ENCODE measurements at places on chromosomes 4 and X.

DNA sequence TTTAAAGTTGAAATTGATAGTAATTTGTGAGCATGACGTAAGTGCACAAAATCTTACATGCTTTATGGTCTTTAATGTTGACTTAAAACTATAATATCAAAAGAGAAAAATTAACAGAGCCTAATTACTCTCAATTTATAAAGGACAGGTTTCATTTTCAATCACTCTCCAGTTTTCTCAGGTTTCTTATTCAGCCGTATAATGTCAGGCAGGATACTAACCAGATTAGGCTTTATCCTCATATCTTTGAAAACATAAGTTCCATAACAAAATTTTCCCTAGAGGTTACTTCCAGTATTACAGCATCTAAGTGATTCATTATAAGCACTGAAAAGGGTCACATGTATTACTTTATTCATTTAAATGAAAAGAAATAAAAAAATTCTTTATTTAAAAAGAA, 492.1 kb downstream of the PACRGL start:
- DNase-seq, result no peak

GRCh38 chr4:1451752-1452122, 45.5 kb upstream of the NKX1-1 start:
- DNase-seq, result no peak

- DNase-seq, result no peak
Measured at GRCh38 chr4:165909947-165910346, 36.9 kb downstream of the TLL1 start.

DNA sequence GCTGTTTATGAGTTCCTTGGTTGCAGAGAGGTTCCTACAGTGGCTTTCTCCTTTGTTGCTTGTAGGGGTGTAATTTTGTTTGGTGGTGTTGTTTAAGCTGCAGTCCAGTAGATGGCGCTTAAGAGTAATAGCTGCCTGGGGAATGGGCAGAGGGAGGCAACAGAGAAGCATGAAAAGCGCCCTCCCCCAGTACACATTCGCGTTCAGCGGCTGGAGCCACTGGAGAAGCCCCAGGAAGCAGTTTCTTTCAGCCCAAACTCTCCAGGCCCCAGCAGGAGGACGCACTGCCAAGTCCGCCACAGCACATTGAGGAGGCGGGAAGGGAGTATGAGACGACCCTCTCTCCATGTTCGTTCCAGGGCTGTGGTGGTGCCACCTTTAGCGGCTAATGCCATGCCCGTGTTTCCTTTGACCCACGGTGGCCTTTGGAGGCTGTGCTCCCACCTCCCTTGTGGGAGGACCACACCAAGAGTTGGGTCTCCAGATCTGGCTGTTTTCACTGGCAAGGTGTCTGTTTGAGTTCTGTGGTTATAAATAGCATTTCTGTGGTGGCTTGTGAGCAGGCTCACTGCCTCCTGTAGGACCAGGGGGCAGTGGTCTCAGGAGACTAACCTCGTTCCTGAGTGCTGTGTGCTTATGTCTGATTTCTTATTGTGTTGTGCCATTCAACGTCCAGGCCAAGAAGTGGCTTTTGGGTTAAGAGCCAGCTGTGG, 252.3 kb downstream of the ARHGAP10 start:
- DNase-seq, result no peak

DNA sequence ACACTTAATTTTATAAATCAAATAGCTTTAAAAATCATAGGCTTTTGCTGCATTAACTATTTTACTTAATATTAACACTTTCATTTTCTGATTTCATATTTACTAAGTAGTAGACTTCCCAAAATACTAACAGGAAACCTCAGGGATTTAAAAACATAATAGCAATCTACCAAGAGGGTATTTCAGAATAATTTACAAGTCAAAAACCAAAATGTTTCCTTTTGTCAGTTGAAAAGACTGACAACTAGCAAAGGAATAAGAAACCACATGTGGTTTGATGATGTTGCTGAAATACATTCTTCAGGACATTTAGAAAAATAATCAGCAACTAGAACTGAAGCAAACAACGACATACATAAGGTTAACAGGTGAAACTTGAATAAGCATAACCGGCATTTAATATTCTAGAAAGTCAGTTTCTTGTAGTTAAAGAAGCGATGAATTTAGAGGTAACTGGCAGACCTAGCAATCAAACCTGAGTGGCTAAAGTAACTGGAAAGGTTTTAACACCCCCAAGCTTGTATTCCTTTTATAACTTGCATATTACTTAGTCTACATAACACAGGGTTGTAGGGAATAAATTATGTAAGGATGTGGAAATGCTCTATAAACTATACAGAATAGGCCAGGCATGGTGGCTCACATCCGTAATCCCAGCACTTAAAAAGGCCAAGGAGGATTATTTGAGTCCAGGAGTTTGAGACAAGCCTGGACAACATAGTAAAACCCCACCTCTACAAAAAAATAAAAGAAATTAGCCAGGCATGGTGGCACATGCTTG, 40.0 kb downstream of the DHX15 start:
- no peak for DNase-seq

- no peak for DNase-seq
Measured at GRCh38 chr4:154076921-154077320, 288.0 kb upstream of the SFRP2 start.

DNA sequence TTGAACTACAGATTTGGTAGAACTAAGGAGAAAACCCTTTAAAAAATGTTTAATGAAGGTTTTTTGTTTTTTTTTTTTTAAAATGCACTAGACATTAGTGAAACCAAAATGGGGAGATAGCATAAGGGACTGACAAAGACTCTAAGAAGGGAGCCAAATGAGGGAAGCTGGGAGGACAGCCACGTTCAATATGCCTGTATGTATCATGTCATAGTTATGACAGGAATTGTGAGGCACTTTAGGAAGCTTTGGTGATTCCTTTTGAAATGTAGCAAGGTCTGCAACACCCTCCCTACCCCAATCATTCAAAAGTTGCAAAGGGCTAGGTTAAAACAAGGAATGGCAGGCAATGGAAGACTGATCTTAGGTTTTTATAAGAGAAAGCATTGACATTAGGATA, 526.0 kb downstream of the TLL1 start:
- DNase-seq, result no peak

DNA sequence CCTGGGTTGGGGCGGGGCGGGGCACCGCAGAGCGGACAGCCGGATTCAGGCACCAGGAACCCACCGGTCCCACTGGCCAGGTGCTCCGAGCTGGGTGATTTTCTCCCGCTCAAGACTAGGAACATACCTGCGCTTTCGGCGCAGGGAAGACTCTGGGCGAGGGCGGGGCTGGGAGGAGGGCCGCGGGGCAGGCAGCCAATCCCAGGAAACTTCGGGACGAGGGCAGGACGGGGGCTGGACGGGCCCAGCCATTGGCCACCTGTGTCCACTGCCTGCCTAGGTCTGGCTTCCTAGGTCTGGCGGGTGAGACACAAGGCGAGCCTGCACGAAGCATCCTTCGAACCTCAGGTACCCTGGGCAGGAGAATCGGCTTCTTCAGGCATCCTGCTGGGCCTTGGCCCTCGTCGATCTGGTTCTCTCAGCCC, 274 bp upstream of the ERVMER34-1 start:
- peak; percentile 2 for DNase-seq

DNA sequence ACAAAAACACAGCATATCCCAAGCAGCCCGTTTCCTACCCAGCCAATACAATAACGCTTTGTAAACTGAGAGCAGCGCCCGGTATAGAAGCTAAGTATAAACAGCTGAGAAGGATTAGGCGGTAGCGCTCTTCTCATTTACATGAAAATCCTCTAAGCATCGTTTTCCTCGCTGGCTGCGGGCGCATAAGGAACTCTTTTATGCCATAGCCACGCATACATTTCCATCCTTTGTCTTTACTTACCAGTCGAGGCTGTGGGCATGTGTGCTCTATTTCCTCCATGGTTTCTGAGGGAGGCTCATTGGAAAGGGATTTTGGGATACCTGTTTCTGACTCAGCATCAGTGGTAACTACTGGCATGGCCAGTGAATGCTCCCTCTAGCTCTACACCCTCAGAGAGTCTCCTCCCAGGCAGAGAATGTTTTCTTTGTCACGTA, 383 bp downstream of the PCYT1B start:
- no peak for DNase-seq

- no peak for DNase-seq
Measured at GRCh38 chr4:4535590-4535989, 6.3 kb downstream of the STX18 start.

- peak; percentile 73 for DNase-seq
Measured at GRCh38 chr4:52659001-52659721, at the start of gene USP46. TSS of gene USP46 (minus strand) at chr4:52659301. CDS start at chr4:52659150, 151 bp downstream.

All from CD4-positive, alpha-beta T cell treated with Interleukin-6 for 4 hours (primary cell).